ENCODE measurements at places on chromosomes 6 and 20.
A peak's percentile ranks its signal among the peaks of the same experiment; 100 is the strongest.

- no peak for DNase-seq
These were observed 48.1 kb downstream of the SLC22A3 start for GRCh38 chr6:160396292-160396691.

DNA sequence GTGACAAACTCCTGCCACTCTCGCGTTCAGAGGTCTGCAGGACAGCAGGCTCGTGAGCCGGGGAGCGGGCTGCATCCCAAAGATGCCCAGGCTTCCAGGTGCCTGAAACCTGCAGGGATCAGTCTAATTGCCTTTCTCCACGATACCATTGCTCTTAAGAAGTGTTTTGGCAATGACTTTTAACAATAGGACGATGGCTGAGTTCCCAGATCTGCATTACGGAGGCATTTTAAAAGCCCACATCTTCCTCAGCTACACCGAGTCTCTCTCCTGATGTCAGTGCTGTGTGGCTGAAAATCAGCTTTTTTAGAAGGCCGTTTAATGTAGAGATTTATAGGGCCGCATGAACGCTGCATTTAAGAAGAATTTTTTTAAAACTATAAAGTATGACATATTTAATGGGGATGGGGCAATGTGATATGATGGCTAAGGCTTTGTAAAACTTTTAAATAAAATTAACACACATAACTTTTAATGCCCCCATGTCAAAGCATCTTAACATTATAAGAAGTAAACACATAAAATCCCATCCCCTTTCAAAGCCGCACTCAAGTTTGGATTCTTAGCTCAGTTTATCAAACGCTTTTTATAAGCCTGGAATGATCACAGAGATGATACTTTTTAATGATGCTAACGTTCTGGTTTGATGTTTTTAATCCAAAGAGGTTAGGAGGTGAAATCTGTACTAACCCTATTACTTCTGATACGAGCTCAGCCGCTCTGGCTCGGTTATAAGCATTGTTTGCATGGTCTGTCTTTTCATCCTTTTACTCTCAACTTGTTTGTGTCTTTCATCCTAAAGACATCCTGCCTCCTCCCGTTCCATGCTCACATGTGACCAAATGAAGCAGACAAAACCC is 386.0 kb downstream of the SMOC2 start:
- no peak for DNase-seq

GRCh38 chr6:151014404-151015100 is 149.1 kb downstream of the MTHFD1L start:
- DNase-seq = peak; percentile 14

GRCh38 chr6:108621117-108621516 is 60.4 kb downstream of the FOXO3 start:
- no peak for DNase-seq

GRCh38 chr6:157245436-157245835 is 77.9 kb downstream of the TMEM242 start:
- no peak for DNase-seq

DNA sequence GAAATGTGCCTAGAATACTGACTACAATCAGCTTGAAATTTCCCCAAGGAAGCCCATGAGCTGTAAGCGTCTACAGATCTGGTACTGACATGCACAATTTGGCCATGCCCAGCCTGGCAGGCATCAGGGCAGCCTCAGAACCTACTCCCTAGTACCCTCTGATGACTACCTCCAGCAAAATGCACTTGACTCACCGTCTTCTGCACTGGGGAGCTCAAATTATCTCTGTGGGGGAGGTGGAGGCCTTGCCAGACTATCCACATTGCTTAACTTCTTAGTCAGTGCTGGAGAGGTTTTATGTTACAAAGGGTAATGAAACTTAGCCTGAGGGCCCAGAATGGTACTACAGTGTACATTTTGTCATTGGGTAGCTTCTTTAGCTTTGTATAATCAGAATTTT is 126.0 kb upstream of the ADGRF1 start:
- no peak for DNase-seq
